ENCODE measurements at places on chromosomes 12 and 14. TPM values are rescaled to one million over a fixed set of nuclear protein-coding genes. Genes with fewer than 3 reads are reported as not detected.

The ASCL1 gene
- not detected for total RNA-seq

The MGST1 gene
- 94.7 TPM for total RNA-seq

The TBC1D30 gene
- total RNA-seq, result 1.9 TPM

The SMCO2 gene
- total RNA-seq, result 4.1 TPM

The L3HYPDH gene
- total RNA-seq, result 25.8 TPM

The KRT74 gene
- total RNA-seq, result not detected

The TBX5 gene
- not detected for total RNA-seq

The CMTM5 gene
- total RNA-seq, result not detected

The MAP3K12 gene
- 7.0 TPM for total RNA-seq

The RASAL1 gene
- 1.8 TPM for total RNA-seq
